ENCODE measurements at places on chromosomes 5 and 9.
A peak's percentile ranks its signal among the peaks of the same experiment; 100 is the strongest.

DNA sequence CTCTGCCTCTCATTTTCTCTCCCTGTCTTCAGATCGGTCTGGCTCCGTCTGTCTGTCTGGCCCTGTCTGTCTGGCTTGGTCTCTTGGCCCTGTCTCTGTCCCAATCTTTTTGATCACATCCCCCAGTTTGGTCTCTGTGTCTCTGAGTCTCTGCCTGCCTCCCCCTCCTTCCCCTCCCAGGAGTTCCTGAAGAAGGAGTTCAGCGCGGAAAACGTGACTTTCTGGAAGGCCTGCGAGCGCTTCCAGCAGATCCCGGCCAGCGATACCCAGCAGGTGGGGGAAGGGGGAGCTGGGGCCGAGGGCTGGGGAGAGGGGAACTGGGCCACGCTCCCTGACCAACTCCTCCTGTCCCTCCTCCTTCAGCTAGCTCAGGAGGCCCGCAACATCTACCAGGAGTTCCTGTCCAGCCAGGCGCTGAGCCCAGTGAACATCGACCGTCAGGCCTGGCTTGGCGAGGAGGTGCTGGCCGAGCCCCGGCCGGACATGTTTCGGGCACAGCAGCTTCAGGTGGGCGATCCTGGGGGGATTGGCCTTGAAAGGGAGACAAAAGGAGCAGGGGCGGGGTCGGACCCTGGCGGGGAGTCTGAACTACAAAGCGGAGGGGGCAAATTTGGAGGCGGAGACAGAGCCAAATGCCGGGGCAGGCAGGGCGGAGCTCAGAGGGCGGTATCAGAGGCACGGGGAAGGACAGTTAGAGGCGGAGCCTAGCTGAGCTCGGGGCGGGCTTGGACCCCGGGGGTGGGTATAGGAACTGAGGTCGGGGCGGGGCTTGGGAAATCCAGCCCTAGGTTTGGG lies 9.0 kb downstream of the RGS14 start:
- DNase-seq, result no peak

DNA sequence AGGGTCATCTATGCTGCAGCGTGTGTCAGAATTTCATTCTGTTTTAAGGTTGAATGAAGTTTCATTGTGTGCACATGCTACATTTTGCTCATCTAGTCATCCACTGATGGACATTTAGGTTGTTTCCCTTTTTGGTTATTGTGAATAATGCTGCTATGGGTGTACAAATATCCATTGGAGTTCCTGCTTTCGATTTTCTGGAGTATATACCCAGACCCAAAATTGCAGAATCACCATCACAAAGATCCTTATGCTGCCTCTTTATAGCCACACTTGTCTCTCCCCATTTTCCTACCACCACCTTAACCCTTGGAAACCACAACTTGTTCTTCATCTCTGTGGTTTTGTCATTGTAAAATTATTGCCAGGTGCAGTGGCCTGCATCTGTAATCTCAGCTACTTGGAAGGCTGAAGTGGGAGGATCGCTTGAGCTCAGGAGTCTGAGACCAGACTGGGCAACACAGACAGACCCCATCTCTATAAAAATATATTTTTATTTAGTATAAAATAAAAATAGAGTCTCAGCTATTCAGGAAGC lies 166.2 kb downstream of the HSD17B3 start:
- DNase-seq, result no peak

- DNase-seq, result no peak
These were observed 1.6 kb upstream of the COL5A1 start for GRCh38 chr9:134639994-134640393.

DNA sequence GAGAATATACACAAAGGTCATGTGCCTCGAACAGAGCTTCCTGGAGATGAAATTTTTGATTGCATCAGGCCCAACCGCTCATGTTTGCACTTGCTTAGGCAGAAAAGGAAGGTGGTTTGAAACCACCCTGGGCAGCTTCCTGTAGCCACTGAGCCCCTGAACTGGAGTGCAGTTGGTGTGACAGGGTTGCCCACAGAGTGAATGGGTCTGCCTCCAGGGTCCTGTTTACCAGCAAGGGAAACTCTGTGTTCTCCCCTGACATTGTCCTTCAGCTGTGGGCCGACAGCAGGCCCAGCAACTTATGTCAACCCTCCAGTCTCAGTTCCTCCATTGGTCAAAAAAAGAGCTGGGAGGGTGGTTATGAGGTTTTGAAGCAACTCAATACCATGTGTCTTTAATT lies 289.6 kb downstream of the KIF4B start:
- no peak for DNase-seq

DNA sequence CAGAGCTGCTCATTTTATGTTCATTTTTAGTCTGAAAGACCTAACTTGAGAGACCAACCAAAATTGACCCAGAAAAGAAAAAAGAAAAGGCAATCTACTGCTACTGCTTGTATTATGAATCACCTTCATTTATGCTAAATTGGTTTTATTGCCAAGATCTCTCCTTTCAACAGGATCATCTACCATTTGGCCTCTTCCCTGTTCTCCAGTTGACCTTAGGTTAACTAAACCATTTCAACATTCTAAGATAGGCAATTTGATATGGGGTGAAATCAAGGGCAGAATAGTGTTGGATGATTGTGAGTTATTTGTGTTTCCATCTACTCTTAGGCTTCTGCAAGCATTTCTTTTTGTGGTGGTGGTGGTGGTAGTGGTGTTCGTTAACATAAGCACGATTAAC lies 48.3 kb upstream of the POU4F3 start:
- DNase-seq, result no peak

GRCh38 chr9:114718801-114719221 lies 36.8 kb upstream of the TEX48 start:
- peak; percentile 79 for DNase-seq
